ENCODE measurements at places on chromosomes 16 and 17.

GRCh38 chr17:13437966-13438779, 163.6 kb downstream of the HS3ST3A1 start:
- no peak for DNase-seq

DNA sequence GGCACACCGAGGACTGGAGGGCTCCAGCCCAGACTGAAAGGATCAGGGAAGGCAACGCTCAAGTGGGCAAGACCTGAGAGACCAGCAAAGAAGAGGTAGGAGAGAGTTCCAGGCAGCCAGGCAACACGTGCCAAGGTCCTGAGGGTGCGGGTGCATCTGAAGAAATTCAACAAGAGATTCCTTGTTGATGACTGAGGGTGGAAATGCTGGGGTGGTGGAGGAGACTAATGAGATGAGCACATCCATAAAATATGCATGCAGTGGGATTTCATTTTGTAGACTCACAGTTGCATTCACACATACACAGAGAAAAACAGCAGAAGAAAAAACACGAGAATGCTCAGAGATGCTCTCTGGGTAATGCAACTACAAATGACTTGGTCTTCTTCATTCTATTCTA, 154.8 kb upstream of the FOXF1 start:
- DNase-seq: no peak

DNA sequence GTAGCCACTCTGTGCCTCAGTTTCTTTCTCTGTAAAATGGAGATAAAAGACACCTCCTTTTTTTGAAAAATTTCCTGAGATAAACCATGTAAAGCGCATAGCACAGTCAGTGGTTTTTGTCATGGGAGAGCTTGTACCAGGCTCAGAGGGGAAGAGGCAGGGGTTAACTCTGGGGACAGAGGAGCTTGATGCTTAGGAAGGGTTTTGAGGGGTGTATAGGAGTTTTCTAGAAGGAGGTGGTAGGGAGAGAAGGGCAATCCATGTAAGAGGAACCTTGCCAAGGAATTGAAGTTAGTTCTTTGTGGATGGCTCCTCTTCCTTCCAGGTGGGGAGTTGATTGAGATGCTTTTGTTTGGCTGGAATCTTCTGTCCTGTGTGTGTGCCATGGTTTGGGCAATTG, 131.9 kb upstream of the GSE1 start:
- DNase-seq: no peak

DNA sequence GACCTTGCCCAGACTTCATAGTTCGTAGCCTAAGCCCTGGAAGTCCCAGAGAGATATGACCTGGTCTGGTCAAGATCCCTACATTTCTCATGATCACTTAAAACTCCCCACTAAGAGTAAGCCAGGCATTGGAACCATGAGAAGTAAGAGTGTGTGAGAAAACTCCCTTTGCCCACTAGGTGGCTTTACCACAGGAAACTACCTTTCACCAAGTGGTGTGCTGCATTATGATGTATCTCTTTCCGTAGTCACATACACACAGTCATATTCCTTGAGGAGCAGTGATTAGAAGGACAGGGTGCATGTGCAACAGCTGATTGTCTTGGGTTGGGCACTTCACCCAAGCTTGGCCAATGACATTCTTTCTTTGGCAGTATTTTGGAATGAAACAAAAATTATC, 639.3 kb downstream of the KCNJ2 start:
- no peak for DNase-seq

GRCh38 chr16:28981517-28981916, 3.3 kb upstream of the LAT start:
- DNase-seq: no peak

DNA sequence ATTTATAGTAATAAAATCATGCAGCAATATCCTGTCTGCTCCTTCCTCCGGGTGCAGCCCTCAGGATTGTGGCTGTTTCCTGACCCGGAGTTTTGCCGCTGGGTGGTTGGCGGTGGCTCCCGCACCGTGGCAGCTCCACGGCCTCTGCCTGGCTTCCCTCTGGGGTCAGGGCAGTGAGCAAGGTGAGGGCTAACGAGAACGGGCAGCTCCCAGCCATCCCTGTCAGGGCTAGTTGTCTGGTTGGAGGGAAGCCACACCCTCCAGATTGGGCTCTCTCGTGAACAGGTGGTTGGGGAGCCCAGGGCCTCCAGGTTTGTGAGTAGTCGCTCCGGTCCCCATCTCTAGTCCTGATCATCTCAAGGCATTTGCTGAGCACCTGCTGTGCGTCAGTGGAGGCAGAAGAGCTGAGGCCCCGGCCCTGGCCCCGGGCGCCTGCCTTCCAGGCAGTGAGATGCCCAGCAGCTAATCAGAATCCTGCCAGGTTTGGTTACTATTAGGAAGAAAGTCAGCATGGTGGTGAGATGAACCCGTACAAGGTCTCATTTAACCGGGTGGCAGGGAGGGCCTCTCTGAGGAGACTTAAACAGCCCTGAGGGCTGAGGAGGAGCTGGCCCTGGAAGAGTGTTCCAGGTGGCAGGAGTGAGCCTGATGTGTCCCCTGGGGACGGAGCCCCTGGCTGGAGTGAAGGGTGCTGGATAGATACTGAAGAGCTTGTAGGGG, 2.3 kb upstream of the NUDT16L1 start:
- no peak for DNase-seq
